NCI-H146 (cell line): ENCODE measurements at places on chromosomes 7 and 10.
A peak's percentile ranks its signal among the peaks of the same experiment; 100 is the strongest.

GRCh38 chr7:29385214-29385814 lies 178.3 kb upstream of the PRR15 start:
- DNase-seq: no peak

- no peak for DNase-seq
These were observed 5.0 kb upstream of the TACR2 start for GRCh38 chr10:69421611-69422308.

- DNase-seq: no peak
These were observed 26.5 kb upstream of the RHOBTB1 start for GRCh38 chr10:60970526-60970925.

- DNase-seq: no peak
These were observed 64.5 kb downstream of the HIF1AN start for GRCh38 chr10:100600218-100600617.

- DNase-seq: peak; percentile 94
These were observed 373.5 kb downstream of the RPS24 start for GRCh38 chr10:78407009-78407711.

DNA sequence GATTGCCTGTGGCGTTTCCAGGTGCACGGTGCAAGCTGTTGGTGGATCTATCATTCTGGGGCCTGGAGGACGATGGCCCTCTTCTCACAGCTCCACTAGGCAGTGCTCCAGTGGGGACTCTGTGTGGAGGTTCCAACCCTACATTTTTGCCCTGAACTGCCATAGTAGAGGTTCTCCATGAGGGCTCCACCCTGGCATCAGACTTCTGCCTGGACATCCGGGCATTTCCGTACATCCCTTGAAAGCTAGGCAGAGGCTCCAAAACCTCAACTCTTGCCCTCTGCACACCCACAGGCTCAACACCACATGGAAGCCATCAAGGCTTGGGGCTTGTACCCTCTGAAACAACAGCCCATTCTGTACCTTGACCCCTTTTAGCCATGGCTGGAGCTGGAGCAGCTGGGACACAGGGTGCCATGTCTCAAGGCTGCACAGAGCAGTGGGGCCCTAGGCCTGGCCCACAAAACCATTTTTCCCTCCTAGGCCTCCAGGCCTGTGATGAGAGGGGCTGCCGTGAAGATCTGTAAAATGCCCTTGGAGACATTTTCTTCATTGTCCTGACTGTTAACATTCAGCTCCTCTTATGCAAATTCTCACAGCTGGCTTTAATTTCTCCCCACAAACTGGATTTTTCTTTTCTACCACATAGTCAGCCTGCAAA lies 10.0 kb upstream of the FGL2 start:
- no peak for DNase-seq
